ENCODE measurements at places on chromosomes 2 and 18.

- DNase-seq, result no peak
Observed at GRCh38 chr2:188293601-188294351, 2.1 kb downstream of the GULP1 start.

- no peak for DNase-seq
Observed at GRCh38 chr2:9318461-9319337, 104.6 kb downstream of the ITGB1BP1 start.

GRCh38 chr18:49618742-49619681 lies 57.2 kb downstream of the LIPG start:
- no peak for DNase-seq

DNA sequence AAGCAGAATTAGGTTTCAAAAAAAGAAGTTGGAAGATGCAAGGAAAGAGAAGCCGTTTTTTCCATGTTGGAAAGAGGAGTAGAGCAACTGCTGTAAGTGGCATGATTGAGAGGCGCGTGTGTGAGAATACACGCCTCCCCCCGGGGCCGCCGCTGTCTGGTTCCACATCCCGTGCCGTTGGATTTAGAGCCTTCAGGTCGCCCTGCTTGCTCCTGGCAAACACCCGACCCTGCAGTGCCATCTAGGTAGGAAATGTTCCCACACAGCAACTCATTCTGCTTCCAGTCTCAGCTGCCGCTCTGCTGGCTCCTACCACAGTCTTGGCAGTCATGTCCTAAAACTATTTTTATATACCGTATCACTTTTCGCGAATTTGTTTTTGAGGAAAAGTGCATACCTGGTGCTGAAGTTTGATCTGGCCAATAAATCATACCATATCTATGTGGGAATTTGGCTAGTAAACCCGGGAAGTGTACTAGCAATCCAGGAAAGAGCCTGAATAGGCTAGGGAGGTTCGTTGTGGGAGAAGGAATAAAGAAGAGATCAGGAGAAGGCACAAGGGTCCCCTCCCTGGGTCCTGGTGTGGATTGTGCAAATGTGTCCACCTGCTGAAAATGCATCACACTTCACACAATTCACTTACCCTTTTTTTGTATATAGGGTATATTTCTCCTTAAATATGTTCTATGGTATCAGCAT lies 372.7 kb downstream of the FBXO15 start:
- DNase-seq, result no peak

GRCh38 chr2:232997749-232998665 lies 15.0 kb downstream of the NGEF start:
- DNase-seq, result no peak

GRCh38 chr2:14910654-14911053 lies 278.1 kb downstream of the LRATD1 start:
- DNase-seq, result no peak

GRCh38 chr2:82283075-82283474 lies 1978.5 kb upstream of the LRRTM1 start:
- DNase-seq, result no peak

DNA sequence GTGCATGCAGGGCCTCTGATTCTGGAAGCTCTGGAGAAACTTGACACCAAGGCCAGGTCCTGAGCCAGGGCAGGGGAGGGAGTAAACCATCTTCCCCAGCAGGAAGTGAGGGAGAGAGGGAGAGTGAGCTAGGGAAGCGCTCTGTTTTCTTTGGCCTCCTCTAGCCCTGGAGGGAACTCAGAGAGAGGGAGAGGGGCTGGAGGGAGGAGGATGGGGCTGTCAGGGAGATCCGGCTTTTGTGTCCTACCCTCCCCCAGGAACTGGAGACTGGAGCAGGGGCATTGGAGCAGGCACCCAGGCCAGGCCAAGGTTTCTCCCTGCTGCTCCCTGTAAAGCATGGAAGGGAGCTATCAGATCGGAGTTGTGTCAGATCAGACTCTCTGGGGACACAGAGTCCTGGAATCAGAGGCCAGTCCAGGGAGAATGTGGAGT lies 22.7 kb upstream of the PKDCC start:
- no peak for DNase-seq

DNA sequence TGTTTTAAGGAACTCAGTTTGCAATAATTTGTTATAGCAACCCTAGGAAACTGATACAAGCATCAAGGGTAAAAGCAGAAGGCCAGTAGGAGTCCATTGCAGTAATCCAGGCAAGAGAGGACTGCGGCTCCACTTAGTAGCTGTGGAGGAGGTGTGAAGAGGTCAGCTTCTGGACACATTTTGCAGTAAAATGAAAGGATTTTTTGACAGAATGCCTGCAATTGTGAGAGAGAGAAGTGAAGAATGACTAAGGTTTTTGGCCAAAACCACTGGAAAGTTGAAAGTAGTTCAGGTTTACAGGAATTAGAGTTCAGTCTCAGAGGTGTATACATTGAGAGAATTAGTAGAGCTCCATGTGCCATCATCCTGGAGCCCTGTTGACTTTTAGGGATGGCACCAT lies 129.5 kb downstream of the RHBDD1 start:
- DNase-seq, result no peak

Data from stimulated activated CD4-positive, alpha-beta T cell treated with anti-CD3 and anti-CD28 coated beads, Interleukin-2, amount 100 ng/mL, for 48 hours (primary cell).